ENCODE measurements at places on chromosomes 4 and X.

DNA sequence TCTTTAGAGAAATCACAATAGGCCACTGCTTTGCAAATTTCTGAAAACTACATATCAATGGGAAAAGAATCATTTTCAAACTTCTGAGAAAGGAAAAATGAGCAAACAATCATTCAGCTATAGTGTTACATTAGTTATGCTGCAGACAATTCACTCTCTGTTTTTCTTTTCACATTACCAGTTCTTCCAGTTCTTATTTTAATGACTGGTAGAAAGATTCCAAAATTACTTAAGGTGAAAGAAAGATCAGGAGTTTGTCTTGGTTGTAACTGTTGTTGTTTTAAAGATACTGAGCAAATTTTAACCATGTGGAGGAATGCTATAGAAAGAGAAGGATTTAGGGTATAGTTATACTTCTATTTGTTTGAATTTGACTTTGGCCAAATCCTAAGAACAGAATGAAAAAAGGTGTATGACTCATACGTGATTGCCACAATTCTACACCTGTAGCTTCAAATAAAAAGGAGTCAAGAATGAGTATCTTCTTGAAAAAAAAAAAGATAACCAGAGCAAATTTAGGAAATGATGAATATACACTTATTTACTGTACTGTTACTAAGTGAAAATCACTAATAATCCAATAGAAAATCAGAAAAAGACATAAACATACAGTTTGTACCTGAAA, 21.0 kb upstream of the RASGEF1B start:
- DNase-seq: no peak

GRCh38 chr4:119521268-119521667, 107.3 kb downstream of the PDE5A start:
- no peak for DNase-seq

GRCh38 chrX:136806891-136807410, 26.2 kb upstream of the ARHGEF6 start:
- no peak for DNase-seq

GRCh38 chr4:14865804-14866203, 136.5 kb upstream of the CPEB2 start:
- DNase-seq: no peak

DNA sequence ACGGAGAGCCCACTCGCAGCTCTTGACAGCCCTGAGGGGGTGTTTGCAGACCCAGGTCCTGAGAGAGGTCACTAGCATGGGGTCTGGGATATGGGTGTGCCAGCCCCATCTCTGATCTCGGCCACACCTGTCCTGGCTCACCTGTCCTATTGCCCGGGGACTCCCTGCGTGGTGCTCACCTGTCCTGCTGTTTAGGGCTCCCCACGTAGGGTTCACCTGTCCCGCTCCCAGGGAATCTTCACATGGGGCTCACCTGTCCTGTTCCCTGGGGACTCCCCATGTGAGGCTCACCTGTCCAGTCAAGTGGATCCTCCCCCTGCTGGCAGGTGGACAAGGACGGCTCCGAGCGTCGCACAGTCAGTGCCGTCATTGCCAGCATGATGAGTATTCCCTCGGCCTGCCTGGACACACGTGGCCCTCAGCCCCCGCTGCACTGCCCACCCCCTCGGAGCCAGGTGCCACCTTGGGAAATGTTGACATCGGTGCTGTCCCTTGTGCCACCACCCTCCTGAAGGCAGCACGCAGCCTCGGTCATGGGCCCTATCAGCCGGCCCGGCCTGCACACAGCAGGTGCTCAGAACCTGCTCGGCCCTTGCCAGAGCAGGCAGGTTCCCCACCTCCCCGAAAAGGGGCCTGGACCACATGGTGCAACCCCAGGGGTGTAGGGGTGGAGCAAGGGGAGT, 6.3 kb downstream of the SLC49A3 start:
- no peak for DNase-seq

DNA sequence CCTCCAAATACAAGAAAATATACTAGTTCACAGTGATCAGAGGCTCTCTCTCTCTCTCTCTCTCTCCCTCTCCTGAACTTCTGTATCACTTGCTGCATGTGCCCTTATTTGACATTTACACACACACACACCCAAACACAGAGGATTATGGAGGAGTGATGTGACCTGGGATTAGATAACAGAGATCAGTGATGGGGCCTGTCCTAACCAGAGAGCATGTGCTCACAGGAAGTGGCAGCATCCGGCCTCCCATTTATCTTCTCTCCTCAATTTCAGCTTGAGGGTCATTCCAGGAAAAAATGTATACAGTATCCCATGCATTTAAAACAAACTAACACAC, 143.0 kb downstream of the TSPAN5 start:
- DNase-seq: no peak

DNA sequence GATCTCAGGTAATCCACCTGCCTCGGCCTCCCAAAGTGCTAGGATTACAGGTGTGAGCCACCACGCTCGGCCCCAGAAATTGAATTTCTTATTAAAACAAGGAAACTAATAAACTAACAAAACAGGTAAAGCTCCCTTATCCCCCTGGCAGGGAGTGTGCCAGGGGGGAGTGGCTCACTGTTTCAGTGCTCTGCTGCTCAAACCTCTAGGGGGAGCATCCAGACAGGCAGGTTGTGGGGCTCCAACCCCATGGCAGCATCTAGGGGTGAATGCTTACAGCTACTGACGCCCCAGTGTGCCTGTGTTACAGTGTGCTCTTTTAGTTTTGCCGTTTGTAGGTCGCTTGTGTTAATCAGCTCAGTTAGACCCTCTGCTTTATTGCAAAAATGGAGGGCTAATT, 605.0 kb downstream of the GABRG1 start:
- no peak for DNase-seq

DNA sequence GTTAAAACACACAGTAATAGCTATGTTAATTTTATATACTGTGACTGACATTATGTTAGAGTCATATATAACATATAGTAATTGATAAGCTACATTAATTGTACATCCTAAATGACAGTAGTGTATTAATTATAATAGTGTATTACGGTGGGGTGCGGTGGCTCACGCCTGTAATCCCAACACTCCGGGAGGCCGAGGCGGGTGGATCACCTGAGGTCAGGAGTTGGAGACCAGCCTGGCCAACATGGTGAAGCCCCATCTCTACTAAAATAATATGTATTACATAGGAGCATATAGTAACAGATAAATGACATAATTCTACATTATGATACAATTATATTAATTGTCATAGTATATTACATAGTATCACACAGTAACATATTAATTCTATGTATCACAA, 12.2 kb downstream of the ASMTL start:
- DNase-seq: no peak

- DNase-seq: no peak
Observed at GRCh38 chr4:4485806-4486205, 56.0 kb downstream of the STX18 start.

DNA sequence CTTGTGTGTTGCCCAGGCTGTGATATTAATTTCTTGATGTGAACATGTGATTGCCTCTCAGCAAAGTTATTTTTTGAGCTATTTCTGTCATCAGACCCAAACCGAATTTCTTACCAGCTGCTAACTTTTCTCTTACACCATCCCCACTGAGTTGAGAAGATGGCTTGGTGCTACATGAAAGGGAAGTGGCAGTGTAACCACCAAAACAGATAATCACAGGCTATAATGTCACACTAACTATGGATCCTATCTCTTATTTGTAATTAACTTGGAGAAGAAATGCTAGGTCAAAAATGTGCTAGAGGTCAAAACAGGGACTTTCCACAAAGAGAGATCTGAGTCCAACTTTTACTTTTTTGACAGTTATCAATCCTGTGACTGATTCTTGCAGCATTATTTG, 43.8 kb downstream of the ELOVL6 start:
- no peak for DNase-seq

- DNase-seq: no peak
Observed at GRCh38 chr4:61773655-61774245, 573.6 kb downstream of the ADGRL3 start.

- no peak for DNase-seq
Observed at GRCh38 chr4:173485164-173485563, 44.9 kb downstream of the HAND2 start.

- no peak for DNase-seq
Observed at GRCh38 chr4:23937173-23937572, 47.3 kb upstream of the PPARGC1A start.

DNA sequence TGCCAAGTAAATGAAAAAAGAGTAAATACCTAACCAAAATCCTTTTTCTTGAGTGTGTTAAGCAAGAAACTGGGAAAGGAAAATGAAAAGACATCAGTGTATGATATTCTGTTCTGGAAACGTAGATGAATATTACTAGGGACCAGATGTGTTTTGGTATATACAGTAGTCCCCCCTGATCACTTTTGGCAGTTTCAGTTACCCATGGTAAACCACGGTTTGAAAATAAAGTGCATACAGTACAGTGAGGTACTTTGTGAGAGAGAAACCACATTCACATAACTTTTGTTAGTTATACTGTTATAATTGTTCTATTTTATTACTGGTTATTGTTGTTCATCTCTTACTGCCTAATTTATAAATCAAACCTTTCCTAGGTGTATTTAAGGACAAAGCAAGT, 250.9 kb downstream of the TENM3 start:
- no peak for DNase-seq

- no peak for DNase-seq
Observed at GRCh38 chrX:13485167-13485566, 84.2 kb upstream of the EGFL6 start.

- DNase-seq: no peak
Observed at GRCh38 chrX:920234-920799, 289.7 kb downstream of the SHOX start.

DNA sequence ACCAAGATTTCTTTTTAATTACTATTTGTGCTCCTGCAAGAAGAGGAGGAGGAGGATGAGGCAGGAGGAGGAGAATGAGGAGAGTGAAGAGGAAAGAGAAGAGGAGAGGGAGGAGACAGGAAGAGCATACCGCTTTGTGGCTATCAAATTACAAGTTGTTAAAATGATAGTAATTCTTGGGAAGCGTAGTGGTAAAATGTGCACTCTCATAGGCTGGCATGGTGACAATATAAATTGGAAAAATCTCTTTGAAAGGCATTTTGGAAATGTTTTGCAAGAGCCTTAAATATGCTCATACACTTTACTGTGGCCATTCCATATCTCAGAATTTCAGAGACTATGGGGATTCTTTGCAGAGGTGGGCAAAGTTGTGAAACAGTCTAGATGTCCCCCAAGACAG, 53.2 kb downstream of the MXRA5 start:
- no peak for DNase-seq

DNA sequence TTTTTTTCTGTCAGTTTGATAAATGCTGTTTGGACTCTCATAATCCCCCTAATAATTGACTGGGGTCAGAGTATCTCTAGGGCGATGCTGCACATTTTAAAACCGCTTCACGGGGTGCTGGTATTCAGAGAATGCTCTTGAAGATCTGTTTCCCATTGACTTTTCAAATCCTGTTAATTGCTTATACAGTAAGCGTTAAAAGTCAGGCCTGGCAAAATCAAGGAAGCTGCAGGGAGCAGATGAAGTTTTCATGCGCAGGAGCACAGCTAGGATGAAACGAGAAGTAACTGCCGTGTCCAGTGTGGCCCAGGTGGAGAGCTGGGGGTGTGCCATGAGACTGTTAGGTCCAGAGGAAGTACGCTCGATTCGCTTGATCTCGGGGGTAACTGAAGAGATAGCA, 312.9 kb downstream of the TRIML1 start:
- no peak for DNase-seq

- peak; percentile 44 for DNase-seq
Observed at GRCh38 chr4:5893004-5893580, at the start of gene CRMP1. Gene CRMP1 (minus strand): TSS chr4:5893086. CDS start chr4:5892969, 117 bp downstream.

DNA sequence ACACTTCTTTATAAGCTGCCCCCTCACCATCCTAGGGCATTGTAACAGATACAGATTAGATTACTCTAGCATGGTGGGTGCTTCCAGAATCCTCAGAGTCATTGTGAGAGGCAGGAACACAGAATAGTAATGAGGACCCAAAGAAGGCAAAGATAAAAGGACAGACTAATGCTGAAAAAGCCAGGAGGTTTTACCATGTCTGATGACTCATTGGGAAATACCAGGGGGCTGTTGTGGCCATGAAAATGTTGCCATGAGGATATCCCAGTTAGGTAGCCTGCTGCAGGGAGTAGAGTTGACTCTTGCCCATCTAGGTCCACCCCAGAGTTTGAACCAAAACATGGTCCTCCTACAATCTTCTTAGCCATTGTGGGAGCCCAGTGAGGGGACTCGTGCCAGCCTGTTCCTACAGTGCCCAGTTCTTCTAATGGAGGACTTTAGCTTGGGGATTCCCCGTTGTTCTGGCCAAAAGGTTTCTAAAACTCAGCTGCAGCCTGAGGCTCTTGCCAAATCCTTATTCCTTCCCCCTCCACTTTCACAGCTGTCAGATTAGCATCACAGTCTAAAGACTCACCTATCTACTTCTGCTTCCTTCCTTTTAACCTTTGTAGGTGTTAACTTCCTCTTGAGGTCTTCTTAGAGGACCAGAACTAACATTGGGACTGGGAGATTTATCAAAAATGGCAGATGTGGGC, 586.0 kb upstream of the AADAT start:
- no peak for DNase-seq

DNA sequence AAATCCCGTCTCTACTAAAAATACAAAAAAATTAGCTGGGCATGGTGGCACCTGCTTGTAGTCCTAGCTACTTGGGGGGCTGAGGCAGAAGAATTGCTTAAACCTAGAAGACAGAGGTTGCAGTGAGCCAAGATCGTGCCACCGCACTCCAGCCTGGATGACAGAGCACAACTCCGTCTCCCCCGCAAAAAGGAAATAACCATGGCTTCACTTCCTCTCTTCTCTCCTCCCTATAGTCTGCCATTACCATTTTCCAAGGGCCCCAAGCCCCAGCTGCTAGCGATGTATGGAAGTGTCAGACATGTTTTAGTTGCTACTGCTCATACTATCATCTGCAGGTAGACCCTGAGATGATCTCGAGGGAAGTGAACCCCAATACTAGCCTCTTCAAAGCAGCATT, 177.3 kb upstream of the FAM9B start:
- DNase-seq: no peak

GRCh38 chrX:40101430-40101802, 3.7 kb upstream of the BCOR start:
- DNase-seq: no peak

DNA sequence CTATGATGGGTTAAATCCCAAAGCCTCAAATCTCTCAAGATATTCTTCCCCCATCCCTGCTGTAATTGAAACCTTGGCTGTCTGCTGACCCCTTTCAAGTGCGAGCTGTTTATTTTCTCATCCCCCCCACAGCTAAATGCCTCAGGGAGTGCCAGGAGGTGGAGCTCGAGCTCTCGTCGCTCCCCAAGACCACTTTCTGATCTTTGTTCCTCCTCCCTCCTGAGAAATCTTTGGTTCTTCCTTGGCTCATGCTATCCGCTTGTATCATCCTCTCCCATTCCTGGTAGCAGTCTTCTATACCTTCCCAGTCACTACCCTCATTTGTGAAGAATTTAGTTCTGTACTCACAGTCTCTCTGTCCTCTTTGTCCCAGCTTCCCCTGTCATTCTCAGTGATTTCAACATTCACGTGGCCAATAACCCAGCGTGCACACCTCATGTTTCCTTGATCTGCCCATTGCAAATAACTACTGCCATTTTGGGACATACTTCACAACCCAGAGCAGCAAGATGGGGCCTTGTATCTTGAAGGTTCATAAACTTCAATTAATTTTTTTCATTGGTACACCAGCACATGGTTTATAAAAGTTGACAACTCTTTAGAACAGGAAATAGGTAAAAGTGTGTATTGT, 9.2 kb upstream of the SLC25A43 start:
- no peak for DNase-seq
